Fibroblast of skin of left quadriceps (primary cell): ENCODE measurements at places on chromosomes 3 and 15.

DNA sequence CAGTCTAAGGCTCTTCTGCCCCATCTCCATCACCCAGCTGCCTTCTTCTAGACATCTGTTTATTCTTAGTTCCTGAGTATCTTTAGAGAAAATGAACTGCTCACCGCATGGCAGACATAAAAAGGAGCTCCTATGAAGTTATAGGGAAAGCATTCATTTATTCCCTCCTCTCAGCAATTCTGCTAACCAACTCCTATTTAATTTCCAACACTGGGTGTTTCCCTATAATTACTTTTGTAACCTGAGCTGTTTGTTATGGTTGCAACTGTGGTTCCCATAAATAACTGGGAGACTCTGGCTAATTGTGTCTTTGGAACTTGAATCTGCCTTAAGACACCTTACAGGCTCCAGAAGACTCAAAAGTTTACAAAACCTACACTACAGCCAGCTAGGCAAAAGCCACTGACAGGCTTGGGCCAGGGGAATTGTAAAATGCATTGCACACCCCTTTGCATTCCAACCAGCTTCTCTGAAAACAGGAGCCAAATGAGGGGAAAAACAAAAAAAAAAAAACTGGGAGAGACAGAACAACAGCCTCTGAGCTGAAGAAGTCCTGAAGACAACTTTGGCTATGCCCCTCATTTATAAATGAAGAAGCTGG is 231.5 kb upstream of the FEZF2 start:
- no peak for DNase-seq

- DNase-seq: no peak
These were observed 196.5 kb upstream of the ZPLD1 start for GRCh38 chr3:102238362-102238761.

DNA sequence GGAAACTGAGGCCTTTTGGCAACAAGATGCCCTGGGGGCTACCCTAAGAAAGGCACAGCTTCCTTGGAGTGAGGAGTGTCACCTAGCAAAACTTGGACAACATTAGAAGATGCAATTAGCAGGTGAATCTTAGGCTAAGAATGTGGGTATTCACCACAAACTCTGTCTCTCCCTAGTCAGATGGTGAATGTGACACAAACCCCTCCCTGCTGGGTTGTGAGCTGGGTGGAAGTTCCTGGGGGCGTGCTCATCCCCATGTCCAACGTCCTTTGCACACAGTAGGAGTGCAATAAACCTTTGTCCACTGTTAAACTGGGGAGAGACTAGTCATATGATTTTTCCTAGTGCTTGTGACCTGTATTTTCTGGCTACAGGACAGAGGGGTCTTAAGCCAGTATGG is 67.1 kb upstream of the SH3GL3 start:
- DNase-seq: no peak

DNA sequence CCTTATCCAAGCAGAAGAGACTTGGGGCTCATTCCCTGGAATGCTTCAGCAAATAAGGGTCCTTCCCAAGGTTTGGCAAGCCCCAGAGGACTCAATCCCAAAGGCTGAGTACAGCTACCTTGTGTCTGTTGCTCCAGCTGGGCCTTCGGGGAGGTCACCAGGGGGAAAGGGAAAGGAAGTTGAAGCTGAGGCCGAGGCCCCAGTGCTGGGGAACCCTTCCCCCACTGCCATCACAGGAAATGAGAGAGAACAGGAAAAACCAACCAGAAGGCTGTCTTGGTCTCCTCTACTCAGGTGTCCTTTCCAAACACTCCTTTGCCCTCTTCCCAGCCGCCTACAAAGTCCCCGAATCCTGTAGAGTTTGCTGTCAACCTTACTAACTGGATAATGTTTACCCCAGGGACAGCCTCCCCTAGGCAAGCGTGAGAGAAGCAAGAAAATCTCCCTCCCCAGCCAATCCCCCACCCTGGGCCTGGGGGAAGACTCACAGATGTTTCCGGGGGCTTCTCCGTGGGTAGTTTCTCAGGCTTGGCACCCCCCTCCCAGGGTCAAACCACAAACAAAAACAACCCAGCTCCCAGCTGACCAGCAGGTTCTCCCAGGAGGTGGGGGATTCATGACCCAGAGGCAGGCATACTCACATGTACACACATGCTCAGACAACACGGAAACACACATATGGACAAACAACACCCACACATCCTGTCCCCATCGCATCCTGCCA is 5.5 kb downstream of the CSRNP1 start:
- DNase-seq: no peak

GRCh38 chr15:86735247-86736040 is 655.8 kb downstream of the AGBL1 start:
- DNase-seq: no peak

DNA sequence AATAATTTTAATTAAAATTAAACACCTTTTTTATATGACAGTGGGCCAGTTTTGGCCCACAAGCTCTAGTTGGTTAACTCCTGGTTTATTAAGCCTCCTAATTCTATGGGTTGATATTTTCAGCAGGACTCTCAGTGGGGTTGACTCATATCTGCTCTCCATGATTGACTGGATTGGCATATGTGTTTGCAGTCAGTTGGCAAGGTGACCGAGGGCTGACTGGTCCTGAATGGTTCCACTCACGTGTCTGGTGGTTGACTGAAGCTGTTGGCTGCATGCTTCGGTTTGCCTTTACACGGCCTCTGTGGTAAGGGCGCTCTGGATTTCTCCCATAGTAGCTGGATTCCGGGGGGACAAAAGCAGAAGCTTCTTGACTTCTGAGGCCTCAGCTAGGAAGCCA is 65.3 kb upstream of the ZNF280D start:
- DNase-seq: no peak

DNA sequence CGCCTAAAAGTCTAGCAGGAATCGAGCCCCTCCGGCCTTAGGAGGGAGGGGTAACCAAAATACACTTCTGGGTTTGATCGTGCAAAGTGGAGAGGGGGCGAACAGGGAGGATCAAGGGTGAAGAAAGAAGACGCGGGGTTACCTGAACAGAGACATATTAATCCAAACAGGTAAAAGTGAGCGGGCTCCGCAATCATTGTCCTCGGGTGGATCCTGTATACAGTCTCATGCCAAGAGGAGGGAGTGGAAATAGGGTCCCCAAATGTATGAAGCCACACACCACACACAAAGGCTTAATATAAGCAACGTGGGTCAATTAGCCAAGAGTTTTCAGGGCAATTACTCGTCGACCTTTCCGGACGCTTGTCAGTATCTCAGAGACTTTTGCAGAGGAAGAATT is 749.5 kb downstream of the ROBO1 start:
- no peak for DNase-seq

DNA sequence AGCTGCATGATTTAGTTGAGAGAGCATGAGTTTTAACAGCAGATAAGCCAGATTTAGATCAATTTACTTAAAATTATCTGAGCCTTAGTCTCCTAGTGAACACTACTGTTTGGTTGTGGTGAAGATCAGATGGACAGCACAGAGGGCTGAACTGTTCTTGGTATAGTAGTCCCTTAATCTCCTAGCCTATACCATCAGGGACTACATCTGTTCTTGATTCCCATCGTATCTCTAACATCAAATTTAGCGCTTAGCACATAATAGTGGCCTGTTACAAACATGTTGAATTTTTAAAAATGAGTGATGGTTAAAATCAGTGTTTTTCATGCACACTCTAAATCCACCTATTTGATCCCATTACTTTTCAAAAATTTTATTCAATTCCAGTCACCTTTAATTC is 507.7 kb downstream of the GRM7 start:
- DNase-seq: no peak

DNA sequence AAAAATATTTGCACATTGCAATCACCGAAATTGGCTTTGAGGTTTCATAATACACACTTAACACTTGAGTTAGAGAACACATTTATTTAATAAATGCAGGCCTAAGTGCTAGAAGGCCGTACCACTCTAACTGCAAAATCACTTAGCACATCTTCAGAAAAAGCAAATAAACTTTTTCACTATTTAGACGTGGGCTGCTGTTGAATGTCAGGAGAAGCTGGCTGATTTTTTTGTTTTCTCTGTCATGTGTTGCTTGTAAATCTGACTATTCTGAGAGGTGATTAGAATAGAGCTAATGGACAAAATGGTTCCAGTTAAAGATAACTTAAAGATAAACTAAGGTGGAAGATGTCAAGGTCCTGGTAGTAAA is 265.1 kb downstream of the FOXP1 start:
- no peak for DNase-seq

DNA sequence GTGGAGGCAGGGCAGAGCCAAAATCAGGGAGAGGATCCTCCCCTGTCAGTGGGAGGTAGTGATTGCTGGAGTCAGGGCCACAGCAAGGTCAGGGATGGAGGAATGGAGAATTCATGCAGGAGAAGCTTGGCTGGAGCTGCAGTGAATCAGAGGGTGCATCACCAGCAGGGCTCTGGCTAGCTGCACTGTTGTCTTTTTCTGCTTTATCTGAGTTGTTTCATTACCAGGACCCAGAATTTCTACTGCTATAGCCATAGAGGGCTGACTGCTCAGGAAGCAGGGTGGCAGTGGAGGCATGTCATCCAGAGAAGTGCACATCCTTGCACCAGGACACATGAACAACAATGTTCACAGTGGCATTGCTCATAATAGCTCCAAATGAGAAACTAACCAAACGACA is 113.5 kb upstream of the GALNT15 start:
- peak; percentile 70 for DNase-seq

GRCh38 chr3:138426211-138426610 is 8.2 kb upstream of the ESYT3 start:
- no peak for DNase-seq

GRCh38 chr3:35071772-35072171 is 567.6 kb upstream of the ARPP21 start:
- no peak for DNase-seq

GRCh38 chr3:88117683-88118082 is 32.1 kb upstream of the C3orf38 start:
- no peak for DNase-seq

GRCh38 chr3:46642971-46643370 is 30.6 kb downstream of the FAM240A start:
- DNase-seq: no peak

GRCh38 chr3:45776301-45776595 is 20.1 kb downstream of the SLC6A20 start:
- no peak for DNase-seq

- no peak for DNase-seq
These were observed 590.8 kb downstream of the FOXP1 start for GRCh38 chr3:70992562-70993204.

GRCh38 chr3:65130782-65131181 is 443.0 kb upstream of the ADAMTS9 start:
- peak; percentile 24 for DNase-seq

DNA sequence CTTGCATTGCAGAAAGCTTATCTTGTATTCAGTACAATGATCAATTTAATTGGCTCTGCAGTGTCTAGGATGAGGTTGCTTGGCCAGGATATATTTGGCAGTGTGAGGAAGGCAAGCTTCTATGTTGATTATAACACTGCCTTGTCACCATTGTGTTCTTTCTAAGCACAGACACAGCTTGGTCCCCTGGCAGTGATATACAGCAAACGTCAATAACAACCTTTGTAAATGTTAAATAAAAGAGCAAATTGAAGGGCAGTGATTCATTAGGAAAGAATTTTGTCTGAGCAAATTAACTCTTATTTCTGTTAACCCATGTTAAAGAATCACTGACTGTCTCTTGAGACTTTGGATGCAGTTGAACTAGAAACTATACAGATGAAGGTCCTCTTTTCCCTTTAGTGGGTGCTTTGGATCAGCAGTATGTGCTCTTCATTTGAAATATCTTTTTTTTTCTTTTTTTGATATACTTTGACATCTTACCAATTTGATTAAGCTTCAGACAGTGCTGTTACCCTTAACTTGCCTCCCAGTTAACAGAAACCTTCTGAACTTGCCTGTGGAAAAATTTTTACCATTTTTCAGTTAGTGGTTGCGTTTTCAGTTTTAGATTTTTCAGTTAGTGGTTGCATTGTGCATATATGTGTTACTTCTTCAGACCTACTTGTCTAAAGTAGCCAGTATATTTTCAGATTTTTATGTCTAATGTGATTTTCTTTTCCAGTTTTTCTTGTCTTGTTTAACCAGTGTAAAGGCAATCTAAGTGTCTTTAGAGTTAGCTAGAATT is 199.8 kb downstream of the TCF12 start:
- peak; percentile 8 for DNase-seq

- DNase-seq: no peak
These were observed 113.0 kb upstream of the ETV5 start for GRCh38 chr3:186221760-186222378.

GRCh38 chr3:187012609-187013051 is 82.3 kb downstream of the ST6GAL1 start:
- DNase-seq: no peak

GRCh38 chr15:71512682-71513006 is 297.7 kb upstream of the NR2E3 start:
- DNase-seq: no peak

- DNase-seq: no peak
These were observed 7.7 kb downstream of the SLCO3A1 start for GRCh38 chr15:91861223-91861622.

- DNase-seq: no peak
These were observed 21.9 kb downstream of the ATOSA start for GRCh38 chr15:52657338-52657737.

- DNase-seq: no peak
These were observed 150.8 kb downstream of the LEKR1 start for GRCh38 chr3:156976933-156977332.

GRCh38 chr15:58460872-58461271 is 29.1 kb downstream of the LIPC start:
- no peak for DNase-seq

- DNase-seq: no peak
These were observed 620.7 kb upstream of the ZNF385D start for GRCh38 chr3:22371607-22372291.

DNA sequence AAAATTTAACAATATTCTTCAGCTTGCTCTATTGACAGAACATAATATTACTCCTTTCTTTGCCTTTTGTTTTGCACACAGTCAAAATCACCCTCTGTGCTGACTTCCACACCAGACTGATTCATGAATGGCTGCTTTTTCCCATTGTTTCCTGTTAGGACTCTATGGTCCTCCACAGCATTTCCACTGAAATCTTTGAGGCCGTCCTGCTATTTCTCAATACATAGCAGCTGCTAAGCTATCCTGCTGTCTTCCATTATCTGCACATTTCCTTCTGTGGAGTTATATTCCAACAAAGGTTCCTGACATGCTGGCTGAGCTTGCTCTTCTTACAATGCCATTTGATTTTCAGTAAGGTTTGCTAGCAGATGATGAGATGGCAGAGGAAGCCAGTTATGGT is 153.3 kb downstream of the EPHA3 start:
- no peak for DNase-seq
